Right renal cortex interstitium (tissue), 3 donors: ENCODE measurements at places on chromosomes 12 and 14.
A peak's percentile ranks its signal among the peaks of the same experiment; 100 is the strongest.

- DNase-seq, result no peak
Observed at GRCh38 chr12:98741196-98741555, 96.1 kb downstream of the APAF1 start.

GRCh38 chr12:93892423-93893268, 215.5 kb downstream of the CRADD start:
- peak; percentile 17 for DNase-seq

GRCh38 chr12:130066742-130067141, 95.5 kb upstream of the FZD10 start:
- no peak for DNase-seq

GRCh38 chr12:115384391-115384790, 700.4 kb upstream of the TBX3 start:
- no peak for DNase-seq

- no peak for DNase-seq
Observed at GRCh38 chr12:95605087-95605486, 53.8 kb upstream of the USP44 start.

DNA sequence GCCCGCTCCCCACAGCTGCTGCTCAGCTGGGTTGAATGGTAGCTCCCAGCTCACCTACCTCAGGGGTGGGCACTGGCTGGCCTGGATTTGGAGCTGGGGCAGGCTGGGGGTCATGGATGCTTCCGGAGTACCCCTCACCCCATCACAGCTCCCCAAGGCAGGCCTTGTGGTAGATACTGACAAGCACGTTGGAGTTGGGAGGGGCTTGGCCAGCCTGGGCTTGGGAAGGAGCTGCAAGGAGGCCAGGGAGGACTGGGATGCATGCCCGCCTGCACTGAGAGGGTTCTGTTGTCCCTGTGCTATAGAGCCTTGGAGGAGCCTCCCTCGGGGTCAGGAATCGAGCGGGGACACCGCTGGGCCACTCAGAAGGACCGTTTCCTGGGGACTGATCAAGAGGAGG, 14.2 kb downstream of the TMEM63C start:
- DNase-seq, result no peak

- DNase-seq, result no peak
Observed at GRCh38 chr14:20734430-20734806, 11.3 kb upstream of the EDDM3A start.

DNA sequence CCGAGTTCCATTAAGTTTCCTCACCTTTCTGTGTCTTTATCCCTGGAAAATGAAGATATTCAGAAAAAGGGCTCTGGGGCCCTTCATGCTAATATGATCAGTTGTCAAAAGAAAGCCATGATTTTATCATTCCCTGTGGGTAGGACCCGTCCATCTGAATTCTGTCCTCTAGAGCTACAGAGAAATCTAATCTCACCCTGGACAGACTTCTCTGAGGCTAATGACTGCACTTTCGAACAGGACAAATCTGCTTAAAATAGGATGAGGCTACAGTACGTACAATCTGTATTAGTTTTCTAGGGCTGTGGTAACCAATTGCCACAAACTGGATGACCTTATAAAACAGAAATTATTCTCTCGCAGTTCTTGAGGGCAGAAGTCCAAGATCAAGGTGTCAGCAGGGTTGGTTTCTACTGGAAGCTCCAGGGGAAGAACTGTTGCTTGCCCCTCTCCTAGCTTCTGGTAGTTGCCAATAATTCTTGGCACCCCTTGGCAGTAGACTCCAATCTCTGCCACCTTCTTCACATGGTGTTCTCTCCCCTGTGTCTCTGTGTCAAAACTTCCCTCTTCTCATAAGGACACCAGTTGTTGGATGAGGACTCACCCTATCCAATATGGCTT, 1.3 kb downstream of the AK7 start:
- DNase-seq, result no peak

GRCh38 chr14:68676511-68676943, 116.3 kb downstream of the ZFP36L1 start:
- no peak for DNase-seq

DNA sequence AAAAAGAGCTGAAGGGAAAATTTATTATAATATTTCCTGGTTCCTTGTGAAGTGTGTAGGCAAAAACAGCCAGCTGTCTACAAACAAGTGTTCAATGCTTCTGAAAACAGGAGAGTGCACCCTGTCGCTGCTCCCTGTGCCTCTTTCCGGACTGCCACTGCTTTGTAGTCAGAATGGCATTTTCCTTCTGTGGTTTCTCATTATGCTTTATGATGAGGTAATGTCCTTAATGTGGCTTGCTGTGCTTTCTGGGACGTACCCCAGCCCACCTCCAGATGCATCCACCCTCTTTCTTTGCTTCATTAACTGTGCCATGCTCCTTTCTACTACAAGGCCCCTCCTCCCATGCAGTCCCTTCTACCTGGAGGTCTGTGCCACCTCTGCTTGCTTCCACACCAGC, 148.1 kb downstream of the SYT1 start:
- DNase-seq, result no peak

DNA sequence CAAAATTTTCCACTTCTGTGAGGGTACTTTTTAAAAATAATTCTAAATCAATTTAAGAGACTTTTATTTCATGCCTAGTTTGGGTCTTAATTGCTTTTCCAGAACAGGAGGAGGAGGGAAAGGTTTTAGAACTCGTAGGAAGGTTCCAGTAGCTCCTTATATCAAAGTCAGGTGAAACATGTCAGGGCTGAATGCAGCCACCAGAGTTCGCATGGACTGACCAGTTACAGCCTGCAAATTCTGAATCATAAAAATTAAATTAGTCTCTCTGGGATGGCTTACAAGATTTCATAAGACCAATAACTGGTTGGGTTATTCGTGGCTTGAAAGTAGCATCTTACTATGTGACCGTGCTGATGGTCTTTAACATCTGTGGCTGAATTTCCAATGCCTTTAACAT, 397 bp downstream of the BDKRB1 start:
- DNase-seq, result no peak

DNA sequence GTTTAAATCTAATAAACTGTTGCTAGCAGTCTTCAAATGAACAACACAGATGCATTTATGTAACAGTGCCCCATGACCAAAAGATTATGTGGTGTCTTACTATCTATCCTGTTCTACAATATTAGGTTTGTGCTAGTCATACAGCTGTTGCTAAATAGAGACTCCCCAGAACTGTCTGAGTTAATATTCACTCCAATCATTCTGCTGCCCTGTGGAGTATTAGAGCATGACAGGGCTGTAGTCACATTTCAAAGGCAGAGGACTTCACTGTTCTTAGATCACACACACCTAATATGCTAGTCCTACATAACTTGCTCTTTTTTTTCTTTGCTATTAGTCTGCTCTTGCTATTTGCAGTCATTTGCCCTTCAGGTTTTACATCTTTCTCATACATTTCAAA, 157.6 kb upstream of the MDGA2 start:
- peak; percentile 7 for DNase-seq

GRCh38 chr14:90451443-90451842, 54.6 kb downstream of the CALM1 start:
- DNase-seq, result no peak

- DNase-seq, result no peak
Observed at GRCh38 chr12:59708064-59708463, 112.2 kb downstream of the SLC16A7 start.

DNA sequence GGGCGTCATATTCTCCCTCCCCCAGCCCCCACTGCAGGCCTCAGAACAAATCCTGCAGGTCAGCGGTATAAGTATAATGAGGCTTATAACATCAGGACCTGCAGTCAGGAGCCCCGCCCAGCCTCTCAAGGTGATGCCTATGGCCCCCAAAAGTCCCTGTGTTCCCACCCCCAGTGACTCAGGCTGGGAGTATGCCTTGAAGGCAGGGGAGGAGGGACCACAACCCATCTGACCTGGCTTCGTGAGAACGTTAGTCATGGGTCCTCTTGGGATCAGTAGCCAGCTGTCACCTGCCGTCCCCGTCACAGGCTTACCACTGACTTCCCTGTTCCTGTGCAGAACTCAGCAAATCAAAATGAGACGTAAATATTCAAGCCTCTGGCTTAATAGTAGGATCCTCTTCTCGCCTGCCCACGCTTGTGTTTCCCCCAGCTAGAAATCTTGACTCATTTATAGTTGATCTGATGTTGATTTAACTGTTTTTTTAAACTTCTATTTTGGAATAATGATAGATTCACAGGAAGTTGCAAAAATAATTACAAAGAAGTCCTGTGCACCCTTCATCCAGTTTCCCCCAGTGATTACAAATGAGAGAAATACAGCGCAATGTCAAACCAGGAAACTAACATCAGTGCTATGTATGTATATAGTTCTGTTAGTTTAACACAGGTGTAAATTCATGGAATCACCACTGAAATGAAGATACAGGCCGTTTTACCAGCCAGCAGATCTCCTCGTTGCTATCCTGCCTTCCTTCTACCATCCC, 107.5 kb downstream of the ADGRD1 start:
- DNase-seq, result no peak

- no peak for DNase-seq
Observed at GRCh38 chr14:23550812-23551265, 726 bp downstream of the ZFHX2 start.

- no peak for DNase-seq
Observed at GRCh38 chr12:67854351-67854750, 134.9 kb upstream of the IFNG-AS1 start.

GRCh38 chr14:55512421-55512820, 67.6 kb upstream of the KTN1 start:
- no peak for DNase-seq

- no peak for DNase-seq
Observed at GRCh38 chr12:94079566-94080340, 68.6 kb upstream of the PLXNC1 start.

DNA sequence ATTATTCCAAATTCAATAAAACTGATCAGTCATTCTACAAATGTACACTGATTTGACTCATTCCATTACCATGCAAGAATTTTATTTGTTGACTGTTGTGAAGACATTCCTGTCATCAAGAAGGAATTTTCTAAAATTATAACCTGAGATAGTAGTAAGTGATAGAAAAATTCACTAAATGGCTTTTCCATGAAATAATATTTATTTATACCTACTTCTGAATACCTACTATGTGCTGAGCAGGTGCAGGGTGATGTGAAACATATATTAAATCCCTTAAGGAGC, 841.7 kb downstream of the NRXN3 start:
- no peak for DNase-seq

- no peak for DNase-seq
Observed at GRCh38 chr14:99875421-99875820, 82.2 kb downstream of the EML1 start.

DNA sequence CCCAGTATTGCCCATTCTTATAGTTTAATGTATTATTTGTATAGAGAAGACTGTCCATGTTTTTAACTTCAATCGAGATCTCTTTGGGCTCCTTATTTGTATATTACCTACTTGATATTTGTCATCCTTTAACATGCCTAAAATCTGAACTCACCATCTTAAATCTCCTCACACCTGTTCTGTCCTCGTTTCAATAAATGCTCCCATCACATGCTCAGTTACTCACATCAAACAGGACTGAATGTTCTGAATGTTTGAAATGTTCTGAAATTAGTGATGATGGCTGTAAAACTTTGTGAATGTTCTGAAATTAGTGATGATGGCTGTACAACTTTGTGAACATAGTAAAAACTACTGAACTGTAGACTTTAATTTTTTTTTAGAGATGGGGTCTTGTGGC, 34.5 kb downstream of the COCH start:
- DNase-seq, result no peak

- no peak for DNase-seq
Observed at GRCh38 chr12:76957301-76957700, 78.5 kb upstream of the CSRP2 start.
